ENCODE measurements at places on chromosomes 13 and 19.
A peak's percentile ranks its signal among the peaks of the same experiment; 100 is the strongest.

DNA sequence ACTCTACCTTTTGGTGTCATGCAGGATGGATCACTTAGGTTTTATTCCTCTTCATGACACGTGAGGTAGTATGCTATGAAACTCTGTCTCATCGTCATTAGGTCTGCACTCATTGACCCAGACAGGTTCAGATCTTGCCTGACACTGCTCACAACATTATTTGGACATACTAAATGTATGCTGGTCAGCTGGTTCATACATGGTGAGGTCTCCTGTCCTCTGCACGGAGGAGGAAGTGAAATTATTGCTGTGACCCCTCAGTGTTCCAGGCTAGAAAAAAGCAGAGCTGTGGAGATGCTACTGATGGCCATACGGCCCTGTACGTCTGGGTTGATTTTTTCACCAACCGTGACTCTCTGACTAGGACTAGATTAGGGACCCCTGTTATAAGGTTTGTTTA is 35.8 kb downstream of the LATS2 start:
- DNase-seq, result no peak

DNA sequence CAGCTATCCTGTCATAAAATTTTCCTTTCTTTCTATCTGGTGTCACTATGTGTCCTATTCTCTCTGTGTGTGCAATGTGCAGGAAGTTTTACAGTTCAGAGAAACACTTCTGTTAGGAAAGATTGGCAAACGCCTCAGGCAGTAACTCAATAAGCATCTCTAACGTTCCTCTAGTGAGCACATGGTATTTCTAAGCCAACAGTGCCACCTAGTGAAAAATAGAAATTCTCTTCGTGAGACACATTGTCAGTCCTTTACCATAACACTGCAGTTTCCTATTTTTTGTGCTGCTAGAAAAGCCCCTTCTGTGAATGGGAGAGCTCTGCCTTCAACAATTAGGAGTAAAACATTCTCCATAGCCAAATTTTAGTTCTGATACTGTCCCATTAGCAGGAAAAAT is 50.7 kb downstream of the ZNF723 start:
- DNase-seq, result no peak

DNA sequence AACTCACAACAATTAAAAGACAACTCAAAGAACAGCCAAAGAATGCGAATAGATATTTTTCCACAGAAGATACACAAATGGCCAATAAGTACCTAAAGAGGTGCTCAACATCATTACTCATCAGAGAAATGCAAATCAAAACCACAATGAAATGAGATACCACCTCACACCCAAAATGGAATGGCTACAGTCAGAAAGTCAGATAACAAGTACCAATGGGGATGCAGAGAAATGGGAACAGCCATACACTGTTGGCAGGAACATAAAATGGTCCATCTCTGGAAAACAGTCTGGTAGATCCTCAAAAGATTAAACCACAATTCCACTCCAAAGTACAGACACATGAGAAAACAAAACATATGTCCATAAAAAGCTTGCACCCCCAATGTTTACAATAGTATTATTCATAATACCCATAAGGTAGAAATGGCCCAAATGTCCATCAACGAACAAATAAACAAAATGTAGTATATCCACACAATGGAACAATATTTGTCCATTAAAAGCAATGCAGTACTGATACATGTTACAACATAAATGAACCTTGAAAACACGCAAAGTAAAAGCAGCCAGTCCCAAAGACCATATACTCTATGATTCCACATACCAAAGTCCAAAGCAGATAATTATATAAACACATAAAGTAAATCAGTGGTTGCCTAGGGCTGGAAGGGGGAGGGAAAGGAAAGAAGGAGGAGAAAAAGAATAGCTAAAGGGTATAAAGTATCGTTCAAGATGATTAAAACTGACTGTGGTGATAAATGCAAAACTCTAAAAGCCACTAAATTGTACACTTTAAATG is 19.6 kb downstream of the USP12 start:
- DNase-seq, result no peak

GRCh38 chr13:45297456-45298205 is 43.4 kb downstream of the TPT1 start:
- no peak for DNase-seq

DNA sequence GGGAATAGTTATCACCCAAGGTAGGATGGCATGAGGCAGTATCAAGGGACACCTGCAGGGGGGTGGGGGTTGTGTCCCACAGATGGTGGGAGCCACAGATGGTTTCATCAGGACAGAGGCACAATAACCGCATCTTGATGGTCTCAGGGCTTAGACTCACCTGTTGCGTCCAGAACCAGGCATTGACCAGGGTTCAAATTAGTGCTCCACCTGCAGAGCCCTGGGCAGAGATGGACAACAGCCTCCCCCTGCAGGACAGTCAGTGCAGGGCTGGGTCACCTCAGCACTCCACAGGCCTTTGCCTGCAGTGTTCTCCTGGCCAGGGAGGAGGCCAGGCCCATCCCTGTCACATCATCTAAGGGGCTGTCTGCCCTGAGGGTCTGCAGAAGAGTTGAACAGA is 14.5 kb upstream of the CEACAM1 start:
- no peak for DNase-seq

- DNase-seq, result no peak
Measured at GRCh38 chr13:46778890-46779289, 18.1 kb downstream of the ESD start.

DNA sequence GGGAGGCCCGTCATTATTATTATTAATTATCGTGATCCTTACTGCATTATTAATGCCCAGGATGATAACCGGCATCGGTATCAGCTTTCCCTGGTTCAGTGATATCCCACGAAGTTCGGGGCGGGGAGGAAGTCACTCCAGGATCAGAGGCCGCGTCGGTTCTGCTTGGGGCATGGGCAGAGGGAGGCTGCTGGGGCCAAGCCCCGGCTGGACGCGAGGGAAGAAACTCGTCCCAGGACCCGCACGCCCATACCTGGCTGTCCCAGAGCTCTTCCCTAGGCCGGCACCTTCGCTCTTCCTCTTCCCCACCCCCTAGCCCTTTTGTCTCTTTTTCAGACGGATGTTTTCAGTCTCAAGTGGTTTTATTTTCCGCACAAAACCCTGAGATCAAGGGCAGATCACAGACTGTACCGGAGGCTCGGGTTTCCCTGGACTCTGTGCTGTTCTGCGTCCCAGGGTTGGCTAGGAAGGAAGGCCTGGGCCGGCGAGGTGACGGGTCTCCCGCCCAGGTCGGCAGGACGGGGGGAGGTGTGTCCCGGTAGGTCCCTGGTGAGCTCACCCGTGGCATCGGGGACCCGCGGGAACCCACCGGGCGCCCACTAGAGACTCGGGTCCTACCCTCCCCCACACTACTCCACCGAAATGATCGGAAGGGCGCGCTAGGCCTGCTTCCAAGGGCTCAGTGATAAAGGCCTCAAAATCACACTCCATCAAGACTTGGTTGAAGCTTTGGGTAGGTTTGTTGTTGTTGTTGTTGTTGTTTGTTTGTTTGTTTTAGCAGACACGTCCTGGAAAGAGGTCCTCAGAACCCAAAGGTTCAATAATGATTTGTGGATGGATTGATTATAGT is 7.9 kb downstream of the ZIC2 start:
- no peak for DNase-seq

DNA sequence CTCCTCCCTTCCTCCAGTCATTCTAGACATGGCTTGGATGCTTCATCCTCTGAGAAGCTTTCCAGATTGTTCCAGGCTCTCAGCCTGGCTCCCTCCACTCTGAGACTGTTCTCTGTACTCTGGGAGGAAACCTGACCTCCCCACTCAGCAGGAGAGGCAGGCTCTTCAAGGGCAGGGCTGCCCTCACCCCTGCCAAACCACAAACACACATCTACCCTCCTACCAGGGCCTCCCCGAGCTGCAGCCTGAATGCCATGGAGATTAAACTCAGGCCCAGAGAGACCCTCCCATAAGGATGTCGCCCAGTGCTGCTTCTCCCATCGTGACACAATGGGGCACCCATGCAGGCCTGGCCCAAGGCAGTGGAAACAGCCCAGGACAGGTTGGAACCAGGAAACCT is 16.2 kb downstream of the NUMBL start:
- DNase-seq, result no peak

- DNase-seq, result no peak
Measured at GRCh38 chr19:45107621-45108150, 14.7 kb downstream of the PPP1R37 start.

GRCh38 chr19:7982651-7983099 is 22.8 kb downstream of the ELAVL1 start:
- DNase-seq, result no peak

DNA sequence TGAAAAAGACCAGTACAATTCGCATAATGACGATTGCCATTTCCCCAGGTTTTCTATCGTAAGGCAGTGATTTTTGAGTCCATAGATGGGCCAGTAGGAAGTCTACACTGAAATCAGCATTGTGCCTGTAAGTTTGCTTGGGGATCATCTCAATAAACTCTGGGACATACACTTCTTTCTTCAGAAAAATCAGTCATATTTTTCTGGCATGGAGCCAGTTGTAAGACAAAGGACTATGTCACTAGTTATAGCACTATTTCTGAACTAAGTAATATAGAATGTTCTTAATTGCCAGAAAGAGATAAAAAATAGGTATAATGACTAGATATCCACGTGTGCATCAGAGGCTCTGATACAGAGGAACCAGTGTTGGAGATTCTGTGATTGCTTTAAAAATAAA is 243.5 kb downstream of the LMO7 start:
- no peak for DNase-seq

- DNase-seq, result no peak
Measured at GRCh38 chr13:20686863-20687579, 16.5 kb upstream of the IL17D start.

- no peak for DNase-seq
Measured at GRCh38 chr13:44045180-44045562, 165.5 kb downstream of the LACC1 start.

- no peak for DNase-seq
Measured at GRCh38 chr13:43026262-43026661, 2.9 kb downstream of the DNAJC15 start.

GRCh38 chr13:44004878-44005277 is 125.2 kb downstream of the LACC1 start:
- DNase-seq, result peak; percentile 23

DNA sequence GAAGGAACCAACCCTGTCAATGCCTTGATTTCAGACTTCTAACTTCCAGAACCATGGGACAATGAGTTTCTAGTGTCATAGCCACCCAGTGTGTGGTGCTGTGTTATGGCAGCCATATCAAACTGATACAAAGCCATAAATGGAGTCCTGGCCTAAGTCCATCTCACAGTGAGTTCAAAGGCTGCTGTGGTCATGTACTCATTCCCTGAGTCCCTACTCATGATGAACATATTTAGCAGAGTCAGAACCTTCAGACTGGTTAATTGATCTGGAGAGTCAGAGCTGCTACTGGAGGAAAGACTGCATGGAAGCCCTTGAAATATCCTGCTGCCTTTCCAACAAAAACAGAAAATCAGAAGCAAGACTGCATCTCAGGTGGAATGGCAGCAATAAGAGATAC is 39.2 kb upstream of the CSNK1A1L start:
- DNase-seq, result no peak

DNA sequence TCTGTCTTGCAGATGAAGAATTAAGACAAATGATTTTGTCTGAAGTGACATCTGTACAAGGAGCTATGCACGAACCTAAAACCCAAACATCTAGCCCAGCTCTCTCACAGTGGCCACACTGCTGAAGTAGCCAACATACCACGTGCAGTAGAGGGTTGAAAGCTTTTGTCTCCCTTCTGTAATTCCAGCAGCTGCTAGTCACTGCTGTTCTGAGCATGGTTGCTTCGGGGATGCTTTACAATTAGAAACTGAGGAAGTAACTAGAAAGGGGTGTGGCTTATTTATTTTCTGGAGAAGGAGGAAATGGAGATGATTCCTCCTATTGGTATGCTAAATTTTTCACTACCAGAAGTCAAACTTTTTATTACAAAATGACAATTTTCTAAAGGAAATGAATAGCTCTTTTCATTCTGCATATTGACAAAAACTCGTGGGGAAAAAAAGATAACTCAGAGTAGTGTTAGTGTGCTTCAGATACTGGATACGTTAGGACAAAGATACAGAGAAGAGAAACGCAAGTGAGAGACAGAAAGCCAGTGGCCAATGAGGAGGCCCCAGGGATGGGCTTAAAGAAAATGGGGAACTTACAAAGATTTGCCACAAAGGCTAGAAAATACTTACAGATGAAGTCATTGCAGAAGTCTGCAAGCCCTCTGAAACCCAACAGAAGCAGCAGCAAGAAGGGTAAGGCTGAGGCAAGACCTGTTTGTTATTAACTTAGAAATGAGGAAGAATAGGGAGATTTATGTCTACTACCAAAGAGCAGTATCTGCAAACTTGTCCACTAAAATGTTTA is 192.7 kb upstream of the MIR17HG start:
- no peak for DNase-seq

DNA sequence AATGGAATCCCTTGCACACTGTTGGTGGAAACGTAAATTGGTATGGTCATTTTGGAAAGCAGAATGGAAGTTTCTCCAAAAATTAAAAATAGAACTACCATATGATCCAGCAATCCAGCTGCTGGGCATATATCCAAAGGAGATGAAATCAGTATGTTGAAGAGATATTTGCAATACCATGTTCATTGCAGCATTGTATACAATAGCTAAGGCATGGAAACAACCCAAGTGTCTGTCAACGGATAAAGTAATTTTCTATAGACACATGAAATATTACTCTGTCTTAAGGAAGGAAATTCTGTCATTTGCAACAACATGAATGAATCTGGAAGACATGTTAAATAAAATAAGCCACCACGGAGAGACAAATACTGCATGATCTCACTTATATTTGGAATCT is 124.7 kb downstream of the GPC5 start:
- no peak for DNase-seq

DNA sequence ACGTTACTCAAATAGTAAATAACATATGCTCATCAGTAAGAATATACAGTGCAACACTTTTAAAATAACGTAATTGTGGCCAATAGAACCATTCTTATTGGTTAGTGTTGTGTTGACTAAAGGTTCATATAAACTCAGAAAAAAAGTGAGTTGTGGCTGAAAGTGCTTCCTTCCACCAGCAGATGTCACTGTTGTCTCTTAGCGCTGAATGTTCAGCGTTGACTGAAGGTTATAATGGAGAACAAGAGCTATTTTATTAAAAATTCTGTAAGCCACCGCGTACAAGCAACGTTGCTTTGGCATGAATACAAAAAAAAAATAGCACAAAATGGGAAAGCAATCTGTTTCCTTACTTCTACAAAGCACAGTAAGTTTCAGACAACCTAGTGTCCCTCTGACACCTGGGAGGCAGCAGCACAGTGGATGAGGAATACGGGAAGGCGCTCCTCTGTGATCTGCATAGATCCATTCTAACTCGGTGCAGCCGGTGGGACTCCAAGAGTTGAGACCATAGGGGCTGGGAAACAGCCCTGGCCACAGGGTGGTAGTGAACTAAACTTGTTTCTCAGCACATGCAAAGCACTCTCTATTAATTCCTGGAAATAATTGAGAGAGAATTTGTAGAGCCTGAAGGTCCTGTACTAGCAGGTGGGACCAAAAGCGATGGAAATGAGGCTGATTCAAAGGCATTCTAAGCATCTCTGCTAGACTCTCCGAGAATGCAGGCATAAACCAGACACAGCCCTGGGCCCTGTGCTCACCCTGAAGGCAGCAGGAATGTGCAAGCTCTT is 23.9 kb upstream of the OXGR1 start:
- DNase-seq, result peak; percentile 32

Data from AG04450 (cell line).